ENCODE measurements at places on chromosomes 4 and X. TPM values are rescaled to one million over a fixed set of nuclear protein-coding genes. Genes with fewer than 3 reads are reported as not detected.

DMRTC1B gene
- 0.12 TPM for total RNA-seq

- DNase-seq: no peak
Observed at GRCh38 chr4:797066-797465, 28.9 kb downstream of the CPLX1 start.

PPEF2 gene
- 0.12 TPM for total RNA-seq

DNA sequence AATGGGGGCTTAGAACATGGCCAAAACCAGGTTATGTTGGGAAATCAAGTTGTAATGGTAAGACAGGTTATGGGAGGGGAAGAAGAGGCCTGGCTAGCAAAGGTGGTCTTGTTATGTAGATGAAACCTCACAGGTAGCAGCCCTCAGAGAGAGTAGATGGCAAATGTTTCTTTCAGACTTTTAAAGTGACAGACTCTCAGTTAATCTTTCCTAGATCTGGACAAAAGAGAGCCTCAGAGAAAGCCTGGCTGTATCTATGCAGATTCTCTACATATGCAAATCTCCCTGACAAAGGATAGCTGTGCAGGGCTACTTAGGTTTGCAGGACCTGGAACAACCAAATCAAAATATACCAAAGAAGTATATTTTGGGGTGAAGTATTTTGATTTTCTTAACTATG is 284.1 kb upstream of the AMOT start:
- no peak for DNase-seq

- DNase-seq: no peak
Observed at GRCh38 chr4:156169011-156169410, 215.3 kb upstream of the CTSO start.

DNA sequence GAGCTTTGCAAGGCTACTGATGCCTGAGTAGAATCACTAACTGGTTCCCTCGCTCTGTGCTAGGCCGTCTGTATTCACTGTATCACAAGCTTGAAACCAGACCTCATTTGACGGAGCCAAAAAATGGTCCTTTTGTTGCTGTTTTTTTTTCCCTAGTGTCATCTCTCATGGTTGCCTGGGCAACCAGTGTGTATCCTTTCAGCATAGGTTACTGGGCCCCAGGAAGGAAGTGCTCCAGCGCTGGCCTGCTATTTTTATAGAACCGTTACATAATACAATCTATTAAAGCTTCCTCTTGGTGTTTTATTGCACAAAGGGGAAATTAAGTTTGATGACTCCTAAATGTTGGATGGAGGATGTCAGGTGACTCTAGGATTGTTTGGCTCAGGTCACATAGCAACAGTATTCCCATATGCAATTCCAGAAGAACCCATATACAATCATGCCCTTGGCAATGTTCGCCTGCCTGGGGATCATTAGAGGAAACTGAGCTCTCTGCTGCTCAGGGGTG is 220.4 kb downstream of the SPRY1 start:
- peak; percentile 46 for DNase-seq

TRIM75 gene
- not detected for total RNA-seq

GRCh38 chr4:157143369-157143768 is 67.4 kb downstream of the GLRB start:
- DNase-seq: no peak

DNA sequence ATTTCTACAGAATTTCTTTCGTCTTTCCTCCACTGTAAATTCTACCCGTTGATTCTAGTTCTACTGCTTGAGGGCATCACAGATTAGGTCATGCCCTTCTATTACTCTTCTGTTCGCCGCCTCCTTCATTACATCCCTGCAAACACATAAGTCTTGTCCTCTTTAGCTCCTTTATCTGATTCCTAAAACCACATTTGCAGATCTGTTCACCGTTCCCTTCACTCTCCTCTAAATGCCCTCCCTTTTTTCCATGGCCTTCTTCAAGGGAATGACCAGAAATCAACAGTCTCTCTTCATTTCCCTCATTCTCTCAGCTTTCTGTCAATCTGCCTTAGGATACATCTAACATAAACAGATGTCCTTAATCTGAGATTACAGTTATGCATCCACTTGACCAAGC is 43.1 kb downstream of the BTC start:
- DNase-seq: no peak

- no peak for DNase-seq
Observed at GRCh38 chr4:53778155-53778554, 186.9 kb upstream of the LNX1 start.

- no peak for DNase-seq
Observed at GRCh38 chr4:155428128-155428527, 51.4 kb upstream of the MAP9 start.

- no peak for DNase-seq
Observed at GRCh38 chr4:17584521-17585213, 7.7 kb downstream of the LAP3 start.

DNA sequence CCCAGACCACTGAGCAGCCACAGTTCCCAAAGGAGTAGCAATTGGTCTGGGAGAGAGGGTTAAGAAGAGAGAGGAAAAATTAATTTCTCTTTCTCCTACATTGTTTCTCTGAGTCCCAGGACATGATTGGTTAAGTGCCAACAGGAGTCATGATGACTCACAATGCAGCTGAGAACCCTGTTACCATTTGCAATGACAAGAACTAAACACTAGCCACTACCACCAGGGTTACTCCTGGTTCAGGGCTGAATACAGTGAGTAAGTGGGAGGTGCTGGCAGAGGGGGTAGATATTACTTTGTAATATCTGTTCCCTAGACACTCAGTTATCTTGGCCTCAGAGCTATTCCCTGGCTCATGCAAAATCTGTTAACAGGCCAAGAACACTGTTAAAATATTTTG is 18.0 kb downstream of the ETDC start:
- DNase-seq: no peak

DNA sequence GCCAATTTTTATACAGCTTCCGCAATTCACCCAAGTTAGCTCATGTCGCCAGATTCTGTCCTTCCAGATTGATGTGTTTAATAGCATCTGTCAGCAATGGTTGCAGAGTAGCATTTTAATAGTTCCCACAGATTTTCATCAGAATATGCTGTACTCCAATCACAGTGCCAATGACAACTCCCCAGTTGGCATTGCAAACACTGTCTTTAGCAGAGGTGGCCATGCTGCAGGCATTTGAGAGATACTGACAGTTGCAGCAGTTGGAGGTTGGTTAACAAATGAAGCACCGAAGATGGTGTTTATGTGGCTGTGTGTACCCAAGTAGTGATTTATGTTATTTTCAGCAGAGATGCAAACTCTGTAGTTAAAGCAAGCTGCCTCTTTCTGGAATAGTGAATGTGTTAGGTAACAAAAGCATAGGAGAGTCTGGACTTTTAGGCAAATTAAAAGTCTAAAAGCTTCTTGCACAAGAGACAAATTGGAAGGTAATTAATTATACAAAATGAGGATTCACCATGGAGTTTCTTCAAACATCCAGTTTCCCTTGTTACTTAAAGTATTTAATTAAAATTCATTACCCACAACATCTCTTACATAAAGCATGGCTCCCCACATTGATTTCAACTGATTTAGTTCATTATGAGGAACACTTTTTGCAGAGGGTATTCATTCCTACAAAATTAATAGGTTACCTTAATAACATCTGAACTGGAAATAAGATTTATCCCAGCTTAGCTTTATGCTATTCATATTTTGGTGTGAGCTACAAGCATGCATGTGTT is 65.2 kb downstream of the PARM1 start:
- no peak for DNase-seq

GRCh38 chr4:84032372-84032771 is 466.7 kb downstream of the NKX6-1 start:
- no peak for DNase-seq

TCP11X2 gene
- not detected for total RNA-seq

GRCh38 chr4:148216321-148216720 is 225.9 kb downstream of the NR3C2 start:
- DNase-seq: no peak

- no peak for DNase-seq
Observed at GRCh38 chr4:182831376-182831775, 85.8 kb downstream of the DCTD start.

- peak; percentile 53 for DNase-seq
Observed at GRCh38 chr4:40856840-40857362, 107.1 kb downstream of the NSUN7 start.

DNA sequence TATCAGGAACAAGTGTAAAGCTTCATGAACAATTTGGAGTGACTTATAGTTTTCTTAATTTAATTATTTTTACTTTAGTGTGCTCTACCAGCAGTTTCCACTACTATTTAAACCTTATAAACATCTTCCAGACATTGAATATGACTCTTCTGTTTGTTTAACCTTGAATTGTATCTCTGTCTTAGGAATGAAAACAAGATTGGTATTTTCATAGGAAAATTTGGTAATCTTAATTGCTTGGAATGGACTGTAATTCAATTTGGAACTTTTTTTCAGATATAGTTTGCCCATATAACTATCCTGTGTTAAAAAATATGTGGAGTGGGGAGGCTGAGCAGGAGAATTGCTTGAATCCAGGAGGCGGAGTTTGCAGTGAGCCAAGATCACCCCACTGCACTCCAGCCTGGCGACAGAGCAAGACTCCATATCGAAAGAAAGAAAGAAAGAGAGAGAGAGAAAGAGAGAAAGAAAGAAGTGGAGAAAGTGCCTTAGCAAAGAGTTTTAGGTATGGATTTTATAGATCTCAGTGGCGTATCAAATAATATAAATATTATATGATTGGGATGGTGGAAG is 242.4 kb downstream of the BMPR1B start:
- no peak for DNase-seq

- no peak for DNase-seq
Observed at GRCh38 chrX:110435196-110435595, 76.5 kb downstream of the RTL9 start.

- no peak for DNase-seq
Observed at GRCh38 chrX:51759055-51759839, 16.0 kb downstream of the GSPT2 start.

DNA sequence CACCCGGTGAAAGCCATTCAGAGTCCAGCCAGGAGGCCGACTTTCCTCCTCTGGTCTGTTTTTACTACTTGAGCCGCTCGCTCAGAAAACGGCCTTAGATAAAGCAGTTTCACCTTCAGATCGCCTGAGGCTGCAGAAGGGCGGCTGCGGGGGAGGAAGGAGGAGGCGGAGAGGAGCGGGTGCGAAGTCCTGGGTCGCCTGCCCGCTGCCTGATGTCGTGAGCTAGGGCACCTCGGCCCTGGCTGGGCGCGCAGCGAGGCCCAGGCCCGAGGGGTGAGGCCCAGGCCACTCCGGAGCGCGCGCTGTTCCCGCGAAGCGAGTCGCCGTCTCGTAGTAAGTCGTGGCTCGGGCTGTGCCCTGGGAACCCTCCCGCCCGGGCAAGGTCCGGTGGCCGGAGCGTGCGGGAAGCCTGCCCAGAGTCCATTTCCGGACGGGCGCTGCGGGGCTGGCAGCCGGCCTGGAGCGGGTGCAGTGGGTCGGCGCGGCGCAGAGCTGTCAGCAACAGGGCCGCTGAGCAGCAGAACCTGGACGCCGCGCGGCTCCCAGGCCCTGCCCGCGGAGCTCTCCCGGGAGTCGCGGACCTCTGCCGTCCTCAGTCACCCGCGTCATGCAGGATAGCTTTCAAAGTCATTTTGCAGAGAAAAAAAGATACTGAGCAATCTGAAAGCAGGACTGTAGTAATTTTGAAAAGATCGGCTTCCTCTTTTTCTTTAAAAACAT is 18.6 kb downstream of the TRIM2 start:
- peak; percentile 16 for DNase-seq

GRCh38 chrX:64186974-64187761 is 18.3 kb downstream of the AMER1 start:
- DNase-seq: no peak

RLIM gene
- 29.9 TPM for total RNA-seq

DNA sequence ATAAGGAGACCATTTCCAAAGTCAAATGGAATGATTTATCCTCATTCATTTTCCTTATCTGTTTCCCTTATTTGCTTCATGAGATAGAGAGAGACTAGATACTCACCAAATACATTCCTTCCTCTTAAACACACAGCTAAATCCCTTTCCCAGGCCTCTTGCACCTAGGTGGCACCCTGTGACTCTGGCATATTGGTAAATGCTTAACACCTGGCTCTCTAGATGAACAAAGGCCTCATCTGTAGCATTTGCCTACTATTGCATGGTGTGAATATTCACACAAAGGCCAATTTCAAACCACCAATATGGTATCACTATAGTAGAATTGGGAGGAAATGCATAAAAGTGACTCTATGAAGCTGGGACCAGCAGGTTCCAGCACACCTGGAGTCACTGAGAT is 22.1 kb upstream of the SLC10A4 start:
- no peak for DNase-seq

DNA sequence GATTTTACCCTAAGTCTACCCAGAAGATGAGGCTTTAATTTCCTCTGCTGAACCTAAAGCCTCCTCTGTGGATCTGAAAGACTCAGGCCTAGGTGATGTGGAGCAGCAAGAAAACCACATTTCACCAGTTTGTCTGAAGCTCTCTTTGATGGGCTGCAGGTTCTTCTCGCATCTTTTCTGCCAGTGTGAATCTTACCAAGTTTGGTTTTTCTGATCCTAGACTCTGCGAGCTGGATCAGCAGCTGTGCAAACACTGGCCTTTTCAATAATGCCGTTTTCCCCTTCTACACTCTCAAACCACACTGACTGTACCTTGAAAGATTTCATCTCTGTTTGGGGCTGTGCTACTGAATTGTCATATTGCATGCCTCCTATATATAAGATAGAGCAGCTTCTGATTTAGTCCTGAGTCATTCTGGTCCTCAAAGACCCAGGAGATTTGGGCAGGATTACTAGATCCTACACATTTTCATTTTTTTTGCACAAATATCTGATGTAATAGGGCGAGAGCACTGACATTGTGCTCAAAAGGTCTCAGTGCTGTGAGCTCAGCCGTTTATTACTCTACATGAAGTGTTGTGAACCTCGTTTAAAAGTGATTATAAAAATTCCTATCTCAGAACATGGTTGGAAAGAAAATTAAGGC is 133.6 kb upstream of the FAM9C start:
- peak; percentile 7 for DNase-seq

- peak; percentile 6 for DNase-seq
Observed at GRCh38 chrX:140733766-140734342, 24.3 kb downstream of the LINC00632 start.

DNA sequence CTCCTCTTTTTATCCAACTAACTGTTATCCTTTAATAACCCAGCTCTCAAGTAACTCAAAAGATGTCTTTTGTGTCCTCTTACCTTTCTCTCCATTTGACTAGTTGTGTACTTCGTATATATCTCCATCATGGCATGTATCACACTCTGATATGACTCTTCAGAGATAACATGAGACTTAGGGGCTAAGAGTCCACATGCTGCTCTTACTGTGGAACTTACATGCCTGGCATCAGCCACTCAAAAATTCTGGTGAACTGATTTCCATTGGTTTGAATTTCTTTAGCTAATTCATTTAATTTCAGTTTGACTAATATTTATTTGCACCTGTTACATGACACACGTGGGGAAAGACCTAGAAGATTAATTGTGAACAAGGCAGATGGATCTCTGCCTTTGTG is 317.3 kb downstream of the HS3ST1 start:
- no peak for DNase-seq

SAGE1 gene
- total RNA-seq: not detected

Measured in activated CD4-positive, alpha-beta T cell treated with anti-CD3 and anti-CD28 coated beads, Interleukin-2, amount 10 ng/mL, durations not matched to agents 7 days and 5 days (primary cell).